ENCODE measurements at places on chromosomes 11 and 22.

DNA sequence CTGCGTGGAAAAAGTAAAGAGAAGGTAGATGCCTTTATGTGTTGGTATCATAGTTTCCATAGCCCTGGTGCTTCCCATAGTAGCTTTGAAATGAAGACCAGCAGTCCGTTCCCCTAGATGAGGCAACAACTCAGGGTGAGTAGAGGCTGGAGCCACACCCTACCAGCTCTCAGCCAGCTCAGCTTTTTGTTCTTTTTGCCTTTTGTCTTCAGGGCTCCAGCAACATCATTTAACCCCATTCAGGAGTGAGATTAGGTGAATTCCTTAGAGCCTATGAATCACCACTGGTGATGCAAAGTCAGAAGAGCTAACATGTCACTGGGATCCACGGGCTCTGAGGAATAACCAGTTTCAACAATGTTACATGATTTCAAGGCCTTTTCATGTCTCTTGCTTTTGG, 14.0 kb upstream of the SESN3 start:
- no peak for DNase-seq

DNA sequence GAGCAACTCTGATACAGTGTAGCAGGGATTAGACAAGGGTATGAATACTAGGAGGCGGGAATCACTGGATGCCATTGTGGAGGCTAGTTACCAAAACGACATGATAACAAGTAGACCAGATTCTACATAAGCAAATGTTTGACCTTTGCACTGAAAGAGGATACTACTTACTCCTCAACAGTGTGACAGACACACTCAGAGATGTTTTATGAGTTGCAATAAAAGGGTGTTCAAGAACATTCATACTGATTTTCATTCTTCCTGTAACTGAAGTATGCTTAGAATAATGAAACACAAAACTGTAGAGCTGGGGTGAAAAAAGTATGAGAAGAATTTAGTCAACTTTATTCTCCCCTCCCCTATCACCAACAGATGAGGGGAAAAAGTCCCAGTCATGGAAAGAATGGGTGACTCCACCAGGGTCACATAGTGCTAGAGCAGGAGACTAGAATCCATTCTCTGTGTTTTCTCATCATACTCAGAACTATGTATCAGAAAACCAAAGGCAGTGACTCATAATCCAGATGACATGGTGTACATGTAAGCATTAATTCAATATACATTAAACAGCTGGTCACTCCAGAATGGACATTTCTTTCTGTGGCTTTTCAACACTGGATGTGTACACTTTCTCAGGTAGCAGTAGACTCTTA, 32.8 kb downstream of the ARHGAP20 start:
- no peak for DNase-seq

- no peak for DNase-seq
These were observed 2.0 kb downstream of the CD248 start for GRCh38 chr11:66314561-66315497.

DNA sequence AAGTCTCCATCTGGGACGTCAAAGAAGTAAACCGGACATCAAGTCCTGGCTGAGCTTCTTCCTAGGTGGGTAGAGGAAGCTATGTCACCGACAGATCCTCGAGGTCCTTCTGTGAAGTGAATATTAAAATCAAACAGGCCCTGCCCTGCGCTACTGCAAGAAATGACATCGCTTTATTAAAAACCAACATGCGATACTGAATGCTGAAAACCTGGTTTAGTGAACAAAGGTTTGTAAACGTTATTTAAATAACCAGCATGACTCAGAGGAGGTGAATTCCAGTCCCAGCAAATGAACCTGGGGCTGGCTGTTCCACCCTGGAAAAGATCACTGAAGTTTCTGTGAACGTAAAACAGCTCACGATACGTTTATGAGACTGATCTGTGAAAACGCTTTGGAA, 645 bp downstream of the RTCB start:
- peak; percentile 4 for DNase-seq

DNA sequence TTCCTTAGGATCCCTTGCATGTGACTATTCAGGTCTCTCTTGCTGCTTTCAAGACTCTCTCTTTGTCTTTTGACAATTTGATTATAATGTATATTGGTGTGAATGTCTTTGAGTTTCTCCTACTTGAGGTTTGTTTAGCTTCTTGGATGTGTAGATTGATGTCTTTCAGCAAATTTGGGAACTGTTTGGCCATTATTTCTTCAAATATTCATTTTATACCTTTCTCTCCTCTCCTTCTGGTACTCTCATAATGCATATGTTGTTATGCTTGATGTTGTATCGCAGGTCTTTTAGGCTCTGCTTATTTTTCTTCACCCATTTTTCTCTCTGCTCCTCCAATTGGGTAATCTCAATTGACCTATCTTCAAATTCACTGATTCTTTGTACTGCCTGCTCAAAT, 44.2 kb downstream of the OR2AT4 start:
- no peak for DNase-seq

GRCh38 chr22:28898233-28898629, 14.9 kb downstream of the ZNRF3 start:
- DNase-seq = no peak

- DNase-seq = no peak
These were observed 41.2 kb downstream of the DUSP8 start for GRCh38 chr11:1530686-1531448.

GRCh38 chr22:26362471-26362870, 66.6 kb upstream of the ASPHD2 start:
- DNase-seq = no peak

DNA sequence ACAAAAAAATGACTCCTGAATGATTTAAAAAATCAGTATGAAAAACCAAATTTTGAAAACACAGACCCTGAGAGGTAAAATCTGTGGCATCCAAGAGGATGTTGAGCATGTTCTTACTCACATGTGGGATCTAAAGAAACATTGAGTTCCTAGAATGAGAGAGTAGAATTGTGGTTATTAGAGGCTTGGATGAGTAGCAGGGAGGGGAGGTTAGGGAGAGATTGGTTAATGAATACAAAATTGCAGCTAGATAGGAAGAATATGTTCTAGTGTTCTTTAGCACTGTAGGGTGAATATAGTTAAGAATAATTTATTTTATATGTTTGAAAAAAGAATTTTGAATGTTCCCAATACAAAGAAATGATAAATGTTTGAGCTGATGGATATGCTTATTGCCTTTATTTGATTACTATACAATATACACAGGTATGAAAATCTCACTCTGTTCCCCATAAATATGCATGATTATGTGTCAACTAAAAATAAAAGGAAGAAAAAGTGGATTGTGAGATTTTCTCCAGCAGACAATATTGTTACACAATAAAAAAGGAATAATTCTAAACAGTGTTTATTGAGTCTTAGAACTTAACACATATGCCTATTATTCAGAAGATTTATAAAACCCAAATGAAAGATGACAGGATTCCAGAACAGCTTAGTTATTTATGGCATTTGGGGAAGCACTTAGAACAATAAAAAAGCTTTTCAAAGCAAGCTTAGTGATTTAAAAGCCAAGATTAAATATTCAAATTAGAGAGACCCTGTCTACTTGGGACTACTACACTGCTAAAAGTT, 28.7 kb downstream of the MS4A2 start:
- DNase-seq = no peak

- peak; percentile 11 for DNase-seq
These were observed 774 bp upstream of the E2F8 start for GRCh38 chr11:19241260-19242178.

DNA sequence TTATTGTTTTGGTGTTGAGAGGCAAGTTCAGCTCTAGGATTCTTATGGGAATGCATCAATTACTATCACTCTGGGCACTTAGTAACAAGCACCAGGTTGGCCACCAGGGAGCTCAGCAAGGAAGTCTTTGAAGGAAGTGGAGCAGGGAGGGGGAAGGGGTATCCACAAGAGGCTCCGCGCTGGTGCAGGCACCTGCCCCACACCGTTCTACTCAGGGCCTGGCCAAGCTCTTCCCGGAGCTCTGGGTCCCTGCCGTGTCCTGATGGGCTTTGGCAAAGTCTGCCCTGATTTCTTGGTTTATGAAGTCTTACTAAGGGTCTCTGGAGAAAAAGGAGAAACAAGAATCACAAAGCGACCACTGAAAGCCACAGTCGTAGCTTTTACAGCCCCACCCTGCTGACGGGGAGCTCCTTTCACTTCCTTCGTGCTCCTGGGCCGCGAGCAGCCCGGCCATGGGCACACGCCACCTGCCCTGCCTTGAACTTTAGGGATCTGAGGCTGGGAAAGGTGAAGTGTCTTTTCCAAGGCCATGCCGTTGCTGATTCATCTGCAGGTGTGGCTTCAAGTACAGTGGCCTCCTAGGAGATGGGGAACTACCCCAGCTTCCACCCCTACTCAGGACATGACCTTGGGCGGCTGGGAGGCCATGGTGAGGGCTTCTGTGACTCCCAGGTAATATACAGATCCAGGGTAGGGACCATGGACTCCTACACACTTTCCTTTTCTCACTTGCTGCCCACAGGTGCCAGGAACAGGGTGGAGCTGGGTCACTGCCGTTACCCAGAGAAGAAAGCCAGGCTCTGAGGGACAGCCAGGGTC, 15.9 kb upstream of the LRRC32 start:
- DNase-seq = no peak

DNA sequence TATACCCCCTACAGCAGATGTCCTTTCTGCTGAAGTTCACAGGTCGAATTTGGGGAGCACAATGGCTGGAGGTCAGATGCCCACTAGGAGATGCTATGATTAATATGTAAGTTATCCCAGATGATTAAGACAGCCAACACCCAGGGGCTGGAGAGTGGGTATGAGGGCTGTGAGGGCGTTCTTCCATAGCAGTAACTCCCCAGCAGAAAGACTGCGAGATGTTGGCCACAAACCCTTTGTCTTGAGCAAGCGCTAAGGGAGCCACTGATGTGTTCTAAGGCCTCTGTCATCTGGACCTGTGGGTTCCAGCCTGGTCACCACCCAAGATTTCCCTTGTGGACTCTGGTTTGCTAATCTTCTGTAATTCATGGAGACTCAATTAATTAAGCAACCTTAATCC, 77.6 kb downstream of the BMAL1 start:
- no peak for DNase-seq
